ENCODE measurements at places on chromosomes 2 and 18.

- DNase-seq: no peak
Observed at GRCh38 chr2:236168110-236169080, at the start of gene GBX2. GBX2 (minus strand) TSS chr2:236168386; CDS start chr2:236167971, 415 bp downstream.

DNA sequence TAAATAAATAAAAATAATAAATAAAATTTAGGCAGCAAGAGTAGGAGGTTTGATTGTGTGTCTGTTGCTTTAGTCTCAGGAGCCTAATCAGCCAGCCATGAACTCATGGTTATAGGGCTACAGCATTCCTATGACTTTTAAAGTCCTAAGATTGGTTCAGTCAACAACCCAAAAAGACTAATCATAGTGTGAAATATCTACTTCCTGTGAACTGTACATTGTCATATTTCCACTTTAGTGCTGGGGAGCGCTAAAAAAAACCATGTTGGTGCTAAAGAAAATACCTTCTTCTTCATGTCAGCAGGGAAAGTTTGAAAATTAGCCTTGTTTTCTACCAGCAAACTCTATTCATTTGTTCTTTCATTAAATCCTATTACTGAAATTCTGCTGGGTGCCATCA, 521.6 kb downstream of the RNF144A start:
- no peak for DNase-seq

- DNase-seq: no peak
Observed at GRCh38 chr2:187959821-187960220, 331.9 kb upstream of the GULP1 start.

GRCh38 chr2:177394594-177394973, 2.0 kb downstream of the AGPS start:
- no peak for DNase-seq

GRCh38 chr2:37223131-37223530, 8.3 kb downstream of the CEBPZ start:
- DNase-seq: no peak

GRCh38 chr2:186617148-186617547, 27.3 kb downstream of the ITGAV start:
- DNase-seq: no peak

GRCh38 chr2:130826821-130827501, 9.8 kb upstream of the ARHGEF4 start:
- DNase-seq: no peak

- no peak for DNase-seq
Observed at GRCh38 chr2:70240599-70240998, 7.8 kb downstream of the TIA1 start.

GRCh38 chr2:99971326-99971900, 171.0 kb downstream of the AFF3 start:
- DNase-seq: no peak

DNA sequence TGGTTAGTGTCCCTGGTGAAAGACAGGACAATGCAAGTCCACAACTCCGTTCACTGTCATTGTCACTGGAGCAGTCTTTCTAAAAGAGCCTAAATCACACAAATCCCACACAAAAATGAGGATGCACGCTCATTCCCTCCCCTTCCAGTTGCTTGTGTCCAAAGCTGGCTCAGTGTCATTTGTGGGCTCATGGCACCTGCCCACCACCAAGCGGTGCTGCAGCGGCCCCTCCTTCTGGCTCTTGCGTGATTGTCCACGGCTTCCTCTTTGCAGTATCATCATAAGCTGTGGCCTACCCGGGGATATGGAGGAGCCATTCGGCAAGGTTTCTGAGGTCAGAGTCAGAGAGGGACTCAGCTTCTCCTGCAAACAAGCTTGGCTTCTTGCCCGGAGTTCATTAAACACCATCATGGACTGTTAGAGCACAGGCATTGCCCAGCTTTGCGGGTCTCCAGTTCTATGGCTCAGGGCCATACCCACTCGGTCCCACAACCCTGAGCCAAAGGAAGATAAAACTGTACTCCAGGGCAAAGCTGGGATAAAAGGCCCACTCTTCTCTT, 179.4 kb upstream of the AGAP1 start:
- peak; percentile 88 for DNase-seq

GRCh38 chr2:7648221-7648795, 731.1 kb downstream of the RNF144A start:
- DNase-seq: no peak

DNA sequence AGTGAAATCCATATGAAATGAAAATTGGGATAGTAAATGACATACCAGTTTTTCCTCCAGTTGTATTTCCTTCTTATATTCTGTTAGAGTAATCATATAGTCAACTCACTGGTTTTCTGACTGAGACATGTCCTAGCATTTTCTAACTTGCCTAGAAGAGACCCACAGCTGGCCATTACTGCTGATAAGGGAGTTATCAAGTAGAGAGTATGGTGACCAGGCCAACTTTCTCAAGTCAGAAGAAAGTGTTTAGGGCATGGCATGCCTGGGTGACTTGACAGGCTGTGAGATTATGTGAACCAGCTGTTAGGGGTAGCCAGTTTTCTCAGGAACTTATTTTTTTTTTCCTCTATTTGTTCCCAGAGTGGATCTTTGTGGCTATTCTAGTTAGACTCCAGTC, 81.2 kb downstream of the GPD2 start:
- no peak for DNase-seq

GRCh38 chr18:57940166-57940660, 103.8 kb upstream of the NEDD4L start:
- DNase-seq: no peak

- no peak for DNase-seq
Observed at GRCh38 chr2:229749779-229750178, 35.4 kb upstream of the DNER start.

GRCh38 chr2:207067473-207067872, 98.3 kb downstream of the KLF7 start:
- no peak for DNase-seq

GRCh38 chr2:241897231-241897916, 27.8 kb downstream of the RTP5 start:
- no peak for DNase-seq

DNA sequence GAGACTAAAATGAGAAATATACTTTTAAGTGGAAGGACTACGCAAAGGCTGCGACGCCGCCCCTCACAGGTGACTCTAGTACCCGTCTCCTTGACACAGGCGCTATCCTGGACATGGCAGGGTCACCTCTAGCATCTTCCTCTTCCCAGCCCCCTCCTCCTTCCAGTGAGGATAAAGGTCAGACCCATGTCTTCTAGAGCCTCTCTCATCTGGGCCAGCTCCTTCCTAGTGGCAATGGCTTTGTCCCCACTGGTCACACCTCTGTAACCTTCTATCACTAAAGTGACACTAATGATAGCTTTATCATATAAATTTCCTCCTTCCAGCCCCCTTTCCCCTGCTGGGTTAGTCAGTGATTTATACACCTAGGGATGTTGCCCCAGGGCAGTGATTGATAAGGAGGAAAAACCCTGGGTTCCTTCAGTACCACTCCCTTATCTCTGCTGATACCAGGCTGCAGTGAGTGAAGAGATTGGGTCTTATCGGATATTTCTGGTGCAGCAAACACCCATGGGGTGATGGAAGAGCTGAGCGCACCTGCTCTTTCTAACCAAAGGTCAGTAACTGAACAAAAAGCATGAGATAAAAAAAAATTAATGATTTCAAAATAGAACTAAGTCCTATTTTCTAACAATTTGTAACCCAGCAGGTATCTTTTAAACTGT, 62.0 kb upstream of the FZD5 start:
- DNase-seq: no peak

DNA sequence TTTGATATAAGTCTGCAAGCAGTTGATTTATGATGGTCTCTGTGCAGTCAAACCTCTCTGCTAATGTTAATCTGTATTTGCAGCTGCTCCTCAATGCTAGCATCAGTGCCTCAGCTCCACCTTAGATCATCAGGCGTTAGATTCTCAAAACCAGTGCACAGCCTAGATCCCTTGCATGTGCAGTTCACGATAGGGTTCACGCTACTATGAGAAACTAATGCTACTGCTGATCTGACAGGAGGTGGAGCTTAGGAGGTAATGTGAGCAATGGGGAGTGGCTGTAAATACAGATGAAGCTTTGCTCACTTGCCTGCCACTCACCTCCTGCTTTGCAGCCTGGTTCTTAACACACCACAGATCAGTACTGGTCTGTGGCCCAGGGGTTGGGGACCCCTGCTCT, 18.4 kb downstream of the RBKS start:
- DNase-seq: no peak

- no peak for DNase-seq
Observed at GRCh38 chr2:150762571-150762970, 275.1 kb upstream of the RND3 start.

GRCh38 chr2:11539317-11540147, 5.7 kb downstream of the GREB1 start:
- DNase-seq: no peak

- no peak for DNase-seq
Observed at GRCh38 chr2:96808176-96808837, 7.8 kb upstream of the CNNM3 start.

GRCh38 chr2:143632751-143633374, 503.6 kb downstream of the ARHGAP15 start:
- no peak for DNase-seq

DNA sequence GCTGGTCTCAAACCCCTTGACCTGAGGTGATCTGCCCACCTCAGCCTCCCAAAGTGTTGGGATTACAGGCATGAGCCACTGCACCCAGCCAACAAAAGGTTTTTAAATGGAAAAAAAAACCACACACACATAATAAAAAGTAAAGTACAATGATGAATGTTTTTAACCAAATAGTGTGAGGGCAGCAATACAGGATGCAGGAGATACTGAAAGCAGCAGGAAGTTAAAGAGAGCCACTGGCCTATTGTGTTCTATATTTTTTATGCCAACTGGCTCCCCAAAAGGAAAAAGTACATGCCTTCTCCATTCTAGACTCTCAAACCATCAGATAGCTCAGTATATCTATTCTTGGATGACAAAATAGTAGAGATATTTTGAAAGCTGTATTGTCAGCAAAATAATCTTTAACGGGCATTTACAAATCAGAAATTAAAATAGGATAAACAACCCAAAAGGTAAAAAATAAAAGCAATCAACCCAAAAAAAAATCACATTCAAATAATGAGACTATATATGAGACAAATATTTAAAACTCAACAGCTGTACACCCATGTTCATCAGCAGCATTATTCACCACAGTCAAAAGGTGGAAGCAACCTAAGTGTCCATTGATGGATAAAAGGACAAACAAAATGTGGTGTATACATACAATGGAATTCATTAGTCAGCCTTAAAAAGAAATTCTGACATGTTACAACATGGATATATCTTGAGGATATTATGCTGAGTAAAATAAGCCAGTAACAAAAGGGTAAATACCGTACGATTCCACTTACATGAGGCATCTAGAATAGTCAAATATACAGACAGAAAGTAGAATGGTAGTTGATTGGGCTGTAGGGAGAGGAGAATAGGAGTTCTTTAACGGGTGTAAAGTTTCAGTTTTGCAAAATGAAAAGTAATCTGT, 26.2 kb downstream of the GPATCH11 start:
- DNase-seq: no peak

- DNase-seq: no peak
Observed at GRCh38 chr2:118830118-118830517, 17.3 kb downstream of the EN1 start.

- no peak for DNase-seq
Observed at GRCh38 chr2:54595999-54596902, 127.2 kb upstream of the EML6 start.

GRCh38 chr18:25454730-25455129, 102.8 kb upstream of the ZNF521 start:
- DNase-seq: no peak
